NCI-H345 (cell line): ENCODE measurements at places on chromosomes 2 and 18.

- DNase-seq, result no peak
Observed at GRCh38 chr2:215528555-215528954, 92.7 kb upstream of the FN1 start.

- DNase-seq, result no peak
Observed at GRCh38 chr18:2354292-2354691, 217.0 kb downstream of the METTL4 start.

DNA sequence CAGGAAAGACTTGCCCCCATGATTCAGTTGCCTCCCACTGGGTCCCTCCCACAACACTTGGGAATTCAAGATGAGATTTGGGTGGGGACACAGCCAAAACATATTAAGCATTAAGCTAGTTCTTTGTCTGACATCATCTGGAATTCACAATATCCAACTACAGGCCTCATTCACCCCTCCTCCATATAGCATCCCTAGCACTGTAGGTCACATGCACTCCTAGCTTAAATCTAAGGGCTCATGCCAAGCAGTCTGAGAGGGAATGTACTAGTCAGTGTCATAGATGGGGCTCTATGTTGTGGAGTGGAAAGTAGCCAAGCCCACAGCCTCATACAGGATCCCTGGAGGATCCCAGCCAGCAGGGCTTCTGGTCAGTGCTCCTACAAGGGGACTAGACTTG, 92.1 kb downstream of the IRS1 start:
- DNase-seq, result no peak

DNA sequence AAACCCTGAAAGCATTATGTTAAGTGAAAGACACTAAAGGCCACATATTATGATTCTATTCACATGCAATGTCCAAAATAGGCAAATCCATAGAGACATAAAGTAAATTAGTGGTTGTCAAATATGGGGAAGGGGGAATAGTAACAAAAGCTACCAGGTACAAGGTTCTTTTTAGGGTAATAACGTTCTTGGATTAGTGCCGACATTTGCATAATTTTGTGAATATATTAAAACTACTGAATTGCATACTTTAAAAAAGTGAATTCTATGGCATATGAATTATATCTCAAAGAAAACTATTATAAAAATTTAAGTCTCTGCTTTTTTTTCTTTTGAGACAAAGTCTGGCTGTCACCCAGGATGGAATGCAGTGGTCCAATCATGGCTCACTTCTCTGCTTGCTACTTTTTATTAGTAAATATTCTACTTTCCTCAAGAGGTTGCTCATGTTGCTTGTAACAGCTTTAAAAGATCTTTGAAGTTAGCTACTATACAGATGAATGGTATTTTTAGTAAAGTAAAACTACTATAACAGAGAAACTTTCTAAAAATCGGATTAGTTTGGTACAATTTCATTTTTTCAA, 2.5 kb downstream of the SESTD1 start:
- no peak for DNase-seq

GRCh38 chr18:79334496-79335233, 61.1 kb upstream of the NFATC1 start:
- DNase-seq, result no peak

DNA sequence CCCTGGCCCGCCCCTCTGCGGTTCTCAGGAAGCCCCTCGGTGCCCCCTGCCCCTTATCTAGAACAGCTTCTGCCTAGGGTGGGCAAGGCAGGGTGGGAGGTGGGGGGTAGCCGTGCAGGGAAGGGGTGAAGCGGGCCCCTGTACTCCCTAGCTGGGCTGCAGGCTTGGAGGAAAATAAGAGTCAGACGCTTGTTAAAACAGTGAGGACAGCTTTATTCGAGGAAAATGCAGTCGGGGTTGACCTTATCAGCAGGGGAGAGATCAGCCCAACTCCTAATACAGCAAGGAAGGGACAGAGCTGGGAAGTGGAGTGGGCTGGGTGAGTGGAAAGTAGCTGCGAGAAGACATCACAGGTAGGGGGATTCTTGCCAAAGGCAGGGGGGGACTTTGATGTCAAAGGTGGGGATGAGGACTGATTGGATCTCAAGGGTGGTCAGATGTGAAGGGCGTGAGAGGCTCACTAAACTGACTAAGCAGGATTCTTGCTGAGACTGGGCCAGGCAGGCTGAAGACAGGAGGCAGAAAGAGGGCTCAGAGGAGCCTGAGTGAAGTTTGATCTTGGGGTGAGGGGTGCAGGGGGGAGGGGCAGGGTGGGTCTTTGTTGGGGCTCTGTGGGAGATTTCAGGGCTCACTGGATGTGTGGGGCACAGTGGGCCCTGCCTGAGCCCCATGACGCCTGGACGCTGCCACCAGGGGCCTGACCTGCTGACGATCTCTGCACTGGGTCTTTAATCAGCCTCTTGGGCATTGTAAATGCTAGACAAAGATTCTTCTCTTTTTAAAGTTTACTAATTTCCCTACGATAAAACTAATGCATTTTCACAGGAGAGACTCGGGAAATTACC, 29.9 kb downstream of the HPCAL1 start:
- DNase-seq, result no peak

DNA sequence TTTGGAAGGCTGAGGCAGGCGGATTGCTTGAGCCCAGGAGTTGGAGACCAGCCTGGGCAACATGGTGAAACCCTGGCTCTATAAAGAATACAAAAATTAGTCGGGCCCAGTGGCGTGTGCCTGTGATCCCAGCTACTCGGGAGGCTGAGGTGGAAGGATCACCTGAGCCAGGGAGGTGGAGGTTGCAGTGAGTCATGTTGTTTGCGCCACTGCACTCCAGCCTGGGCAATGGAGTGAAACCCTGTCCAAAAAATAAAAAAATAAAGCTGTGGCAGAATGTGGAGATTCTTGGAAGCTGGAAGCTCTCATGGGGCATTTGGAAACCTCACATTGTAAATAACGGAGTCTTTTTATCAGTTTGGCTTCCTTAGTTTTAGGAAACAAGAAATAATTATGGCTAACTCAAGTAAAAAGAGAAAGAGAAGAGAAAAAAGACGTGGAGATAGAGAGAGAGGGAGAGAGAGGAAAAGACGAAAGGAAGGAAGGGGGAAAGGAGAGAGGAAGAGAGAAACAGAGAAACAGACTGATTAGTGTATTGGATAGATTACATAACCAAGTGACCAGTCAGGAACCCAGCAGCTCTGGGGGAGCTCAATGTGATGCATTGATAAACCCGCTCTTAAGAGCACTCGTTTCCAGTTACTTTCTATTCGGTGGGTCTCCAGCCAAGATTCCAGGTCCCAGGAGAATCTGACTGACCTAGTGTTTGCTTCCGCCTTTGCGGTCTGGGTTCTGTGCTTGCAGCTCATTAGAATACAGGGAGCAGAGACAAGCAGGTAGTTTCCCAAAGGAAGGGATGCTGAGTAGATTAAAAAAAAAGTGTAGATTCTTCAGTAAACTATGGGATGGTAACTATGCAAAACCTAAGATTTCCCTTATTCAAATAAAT, 1.1 kb upstream of the SPAST start:
- peak; percentile 55 for DNase-seq

GRCh38 chr2:172031536-172031935, 31.8 kb downstream of the METAP1D start:
- no peak for DNase-seq

DNA sequence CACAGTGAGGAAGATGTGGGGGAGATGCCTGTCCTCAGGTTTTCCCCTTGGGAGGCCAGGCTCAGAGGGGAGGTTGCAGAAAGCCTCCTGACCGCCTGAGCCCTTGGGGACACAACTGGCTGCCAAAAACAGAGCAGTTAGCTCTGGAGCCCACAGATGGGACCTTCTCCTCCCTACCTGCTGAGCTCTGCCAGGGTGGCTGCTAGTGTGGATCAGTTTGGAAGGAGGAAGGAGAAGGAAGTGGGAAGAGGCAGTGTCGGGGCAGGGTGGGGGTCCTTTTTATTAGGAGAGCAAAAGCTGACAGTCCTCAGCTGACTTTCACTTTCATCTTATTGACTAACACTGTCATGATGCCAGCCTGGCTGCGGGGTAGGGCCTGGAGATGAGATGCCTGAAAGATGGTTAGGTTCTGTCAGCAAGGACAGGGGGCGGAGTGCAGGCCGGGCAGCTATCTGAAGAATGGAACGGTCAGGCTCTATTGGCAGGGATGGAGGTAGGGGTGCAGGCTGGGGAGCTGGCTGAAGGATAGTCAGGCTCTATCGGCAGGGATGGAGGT, 188.5 kb upstream of the HDAC4 start:
- DNase-seq, result no peak

- no peak for DNase-seq
Observed at GRCh38 chr18:32906506-32907310, 133.9 kb upstream of the KLHL14 start.

GRCh38 chr2:195408811-195409210, 248.2 kb upstream of the SLC39A10 start:
- DNase-seq, result no peak

DNA sequence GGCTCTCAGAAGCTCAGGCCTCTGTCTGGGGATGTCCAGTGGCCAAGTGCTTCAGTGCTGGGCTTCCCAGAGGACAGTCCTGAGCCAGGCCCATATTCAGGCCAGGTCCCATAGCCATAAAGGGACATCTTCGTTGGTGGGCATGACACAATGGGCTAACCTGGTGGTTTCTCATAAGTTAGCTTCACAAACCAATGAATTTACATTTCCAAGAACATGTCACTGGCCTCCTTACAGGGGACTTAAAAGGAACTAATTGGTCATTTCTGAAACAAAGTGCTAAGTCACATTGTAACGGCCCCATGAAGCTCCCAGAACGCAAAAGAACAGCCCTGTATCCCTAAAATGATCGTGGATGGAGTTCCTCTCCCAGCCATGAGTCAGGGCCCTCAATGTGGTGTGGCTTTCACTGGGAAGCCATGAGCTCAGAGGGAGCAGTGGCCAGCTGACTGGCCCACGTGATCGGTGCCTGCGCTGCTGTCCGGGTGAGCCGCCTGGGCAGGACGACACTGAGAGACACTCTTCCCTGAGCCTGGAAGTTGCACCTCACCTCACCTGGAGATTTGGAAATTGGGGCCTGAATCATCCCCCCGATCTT, 163.7 kb upstream of the APCDD1 start:
- DNase-seq, result no peak

DNA sequence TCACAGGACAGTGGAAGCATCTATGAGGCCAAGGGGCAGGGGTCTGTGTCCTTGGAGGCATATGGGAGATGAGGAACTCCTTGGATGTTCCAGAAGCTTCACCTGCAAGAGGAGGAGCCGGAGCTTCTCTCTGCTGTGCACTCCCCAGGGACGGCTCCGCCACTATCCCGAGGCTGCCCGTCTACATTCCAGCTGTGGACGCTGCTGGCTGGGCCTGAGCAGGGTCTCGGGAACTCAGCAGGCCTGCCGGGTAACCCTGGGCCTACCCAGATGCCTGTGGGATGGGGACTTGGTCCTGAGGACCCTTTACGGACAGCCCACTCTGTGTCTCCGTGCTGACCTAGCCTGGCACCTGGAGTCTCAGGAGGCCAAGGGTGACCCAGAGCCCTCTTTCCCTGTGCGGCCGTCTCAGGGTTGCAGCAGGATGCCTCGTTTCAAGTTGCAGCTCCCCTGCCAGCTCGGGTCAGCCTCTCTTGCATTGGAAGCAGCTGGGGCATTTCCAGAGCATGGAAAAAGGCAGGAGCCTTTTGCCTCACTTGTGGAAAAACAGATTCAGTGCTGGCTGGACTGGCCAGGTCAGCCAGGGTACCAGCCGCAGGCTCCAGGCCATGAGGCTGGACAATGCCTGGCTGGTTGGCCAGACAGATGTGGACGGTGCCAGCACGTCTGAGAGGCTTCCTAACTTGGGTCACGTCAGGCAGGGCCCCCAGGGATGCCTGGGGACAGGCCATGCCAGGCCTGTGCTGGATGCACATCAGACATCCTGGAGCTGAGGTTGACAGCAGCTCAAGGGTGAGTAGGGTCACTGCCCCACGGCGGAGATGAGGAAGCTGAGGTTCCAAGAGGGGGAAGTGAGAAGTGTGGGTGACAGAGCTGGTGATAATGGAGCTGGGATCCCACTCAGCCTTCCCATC, 41.5 kb downstream of the SCTR start:
- DNase-seq, result no peak

DNA sequence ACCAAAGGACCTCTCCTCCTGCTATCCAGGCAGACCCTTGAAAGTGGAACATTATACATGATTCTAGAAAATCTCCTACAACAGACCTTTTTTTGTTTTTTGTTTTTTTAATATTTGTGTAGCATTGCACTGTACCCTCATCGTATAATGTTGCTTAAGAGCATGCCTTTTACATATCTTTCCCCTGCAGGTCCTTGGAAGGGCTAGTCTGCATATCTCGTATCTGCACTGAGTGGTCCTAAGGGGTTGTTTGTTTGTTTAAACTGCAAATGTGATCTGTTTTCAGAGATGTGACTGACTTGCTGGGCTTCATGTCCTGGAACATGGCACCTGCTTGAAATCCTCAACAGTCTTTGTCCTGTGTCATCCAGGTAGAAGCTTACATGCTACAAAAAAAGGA, 204.1 kb downstream of the FAM210A start:
- no peak for DNase-seq

DNA sequence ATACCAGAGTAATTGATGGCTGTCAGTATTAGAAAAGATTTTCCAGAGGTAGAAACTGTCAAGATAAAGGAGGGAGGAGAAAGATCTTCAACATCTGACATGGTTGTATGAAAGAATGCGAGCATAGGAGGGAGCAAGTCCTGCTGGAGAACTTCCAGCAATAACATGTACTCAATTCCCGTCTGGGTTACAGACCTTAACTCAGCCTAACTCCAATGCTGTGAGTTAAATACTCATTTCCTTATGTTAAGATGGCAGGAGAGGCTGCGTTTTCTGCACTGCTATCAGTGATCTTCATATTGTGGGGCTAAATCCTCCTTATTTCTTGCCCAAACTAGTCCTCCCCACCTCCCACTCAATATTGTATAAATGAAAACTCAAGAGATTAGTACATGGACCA, 6.7 kb upstream of the CERS6 start:
- no peak for DNase-seq

- DNase-seq, result no peak
Observed at GRCh38 chr2:160427629-160428404, 65.8 kb downstream of the RBMS1 start.

DNA sequence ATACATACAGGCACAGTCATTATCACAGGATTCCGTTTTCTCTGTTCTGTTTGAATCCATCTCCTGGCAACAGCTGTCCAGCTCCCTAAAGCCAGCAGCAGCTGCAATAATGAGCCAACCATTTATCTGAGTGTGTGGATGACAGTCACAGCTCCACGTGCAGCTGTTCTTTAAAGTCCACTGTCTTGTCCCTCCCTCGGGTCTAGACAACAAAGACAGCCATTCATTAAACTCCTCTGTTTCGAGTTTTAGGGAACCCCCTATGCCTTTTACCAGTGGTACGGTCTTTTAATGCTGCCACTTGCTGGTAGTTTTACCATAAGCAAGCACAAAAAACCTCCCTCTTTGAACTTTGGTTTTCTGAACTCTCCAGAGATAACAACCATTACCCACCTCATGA, 16.0 kb upstream of the MSGN1 start:
- DNase-seq, result peak; percentile 35

GRCh38 chr2:230885463-230886130, 20.9 kb downstream of the ITM2C start:
- peak; percentile 56 for DNase-seq

DNA sequence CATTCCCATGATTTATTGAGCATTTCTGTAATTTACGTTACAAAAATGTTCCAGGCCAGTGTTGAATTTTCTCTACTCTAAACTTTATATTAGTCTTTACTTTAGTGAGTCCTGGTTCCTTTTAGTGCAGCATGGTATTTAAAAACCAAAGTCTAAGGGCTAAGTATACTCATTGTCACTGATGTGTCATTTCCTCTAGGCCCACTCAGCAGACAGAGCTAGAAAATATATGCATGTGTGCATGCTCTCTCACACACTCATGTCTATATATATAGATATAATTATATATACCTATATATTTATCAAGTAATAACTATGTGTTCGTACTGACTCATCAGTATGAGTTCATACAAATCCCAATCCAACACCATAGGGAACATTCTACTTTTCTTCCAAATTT, 132.5 kb upstream of the SLC8A1 start:
- no peak for DNase-seq
